ENCODE measurements at places on chromosomes 12 and 14.

DNA sequence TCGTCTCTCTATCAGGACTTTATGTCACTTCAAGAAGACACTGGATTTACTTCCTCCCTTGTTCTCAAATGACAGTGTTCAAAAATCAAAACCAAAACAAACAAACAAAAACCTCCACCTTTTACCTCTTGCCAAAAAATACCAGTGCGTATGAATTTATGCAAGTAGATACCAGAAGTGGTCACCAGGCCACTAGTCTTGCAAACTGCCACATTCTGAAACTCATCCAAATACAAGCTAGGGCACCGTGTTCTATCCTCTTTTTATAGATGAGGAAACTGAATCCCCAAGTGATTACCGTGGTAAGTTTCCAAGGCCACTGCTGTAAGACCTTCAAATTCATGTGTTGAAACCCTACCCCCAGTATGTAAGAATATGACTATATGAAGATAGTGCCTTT is 343.9 kb upstream of the KITLG start:
- no peak overlapping the region for H3K27ac ChIP-seq
- no peaks in the 10 kb centered on the region for H3K27me3 ChIP-seq
- no peak for DNase-seq
- no peak overlapping the region for H3K4me3 ChIP-seq
- peaks cover 4% of the 10 kb centered on the region for H3K4me1 ChIP-seq

- no peaks in the 10 kb centered on the region for H3K36me3 ChIP-seq
- H3K4me1 ChIP-seq, result peaks cover 33% of the 10 kb centered on the region
- peak; percentile 81 for DNase-seq
- H3K4me3 ChIP-seq, result peak overlapping the region; percentile 84
Observed at GRCh38 chr12:69239922-69240630, 707 bp downstream of the CPSF6 start.

GRCh38 chr12:69342421-69342820 is 5.8 kb upstream of the LYZ start:
- peaks cover 64% of the 10 kb centered on the region for H3K4me1 ChIP-seq
- no peak overlapping the region for H3K4me3 ChIP-seq
- H3K27me3 ChIP-seq, result no peaks in the 10 kb centered on the region
- H3K27ac ChIP-seq, result no peak overlapping the region
- no peak for DNase-seq
- H3K36me3 ChIP-seq, result no peaks in the 10 kb centered on the region

GRCh38 chr14:72552236-72552635 is 341.7 kb downstream of the DPF3 start:
- DNase-seq, result no peak
- no peak overlapping the region for H3K27ac ChIP-seq
- H3K4me3 ChIP-seq, result no peak overlapping the region
- no peaks in the 10 kb centered on the region for H3K27me3 ChIP-seq

DNA sequence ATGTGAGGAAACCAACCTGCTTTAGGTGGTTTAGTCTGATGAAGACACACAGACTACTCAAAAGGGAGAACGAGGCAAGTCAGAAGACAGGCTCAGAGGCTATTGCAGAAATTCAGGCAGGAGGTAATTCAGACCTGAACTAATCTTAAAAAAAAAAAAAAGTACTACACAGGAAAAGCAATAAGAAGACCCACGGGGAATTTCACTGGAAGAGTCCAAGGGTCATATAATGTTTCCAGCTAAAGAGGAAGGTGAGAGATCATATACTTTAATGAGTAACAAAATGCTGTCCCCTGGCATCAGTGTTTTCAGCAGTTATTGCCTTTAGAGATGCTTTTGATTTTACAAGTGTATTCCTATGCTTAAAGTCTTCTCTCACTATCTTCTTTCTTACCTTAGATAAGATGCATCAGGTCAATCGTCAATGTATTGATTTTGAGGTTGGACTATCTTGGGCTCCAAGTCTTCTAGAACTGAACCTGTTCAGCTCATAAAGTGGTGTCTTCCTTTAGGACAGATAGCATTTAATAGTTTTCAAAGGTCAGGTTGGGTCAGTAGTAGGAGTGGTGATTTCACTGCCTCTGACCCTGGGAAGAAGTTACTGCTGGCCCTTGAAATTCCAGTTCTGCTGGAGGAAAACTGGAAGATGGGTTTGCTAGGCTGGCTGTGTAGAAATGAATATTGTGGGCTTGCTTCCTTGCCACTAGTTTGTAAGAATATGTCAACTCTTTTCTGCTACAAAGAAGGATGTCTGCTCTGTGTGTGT is 60.0 kb downstream of the FAR2 start:
- no peaks in the 10 kb centered on the region for H3K36me3 ChIP-seq
- H3K4me1 ChIP-seq, result no peaks in the 10 kb centered on the region
- DNase-seq, result no peak
- no peak overlapping the region for H3K27ac ChIP-seq
- no peak overlapping the region for H3K4me3 ChIP-seq

- no peak overlapping the region for H3K27ac ChIP-seq
- H3K36me3 ChIP-seq, result no peaks in the 10 kb centered on the region
- DNase-seq, result no peak
- no peaks in the 10 kb centered on the region for H3K4me1 ChIP-seq
- H3K27me3 ChIP-seq, result no peaks in the 10 kb centered on the region
Observed at GRCh38 chr12:19963972-19964371, 404.4 kb upstream of the PDE3A start.

- H3K27me3 ChIP-seq, result no peaks in the 10 kb centered on the region
- H3K4me3 ChIP-seq, result no peak overlapping the region
- H3K36me3 ChIP-seq, result no peaks in the 10 kb centered on the region
- H3K4me1 ChIP-seq, result no peaks in the 10 kb centered on the region
Observed at GRCh38 chr12:4221258-4221620, 52.3 kb upstream of the CCND2 start.

GRCh38 chr12:24177889-24178288 is 228.4 kb upstream of the SOX5 start:
- H3K4me3 ChIP-seq, result no peak overlapping the region
- no peak overlapping the region for H3K27ac ChIP-seq
- H3K27me3 ChIP-seq, result no peaks in the 10 kb centered on the region

DNA sequence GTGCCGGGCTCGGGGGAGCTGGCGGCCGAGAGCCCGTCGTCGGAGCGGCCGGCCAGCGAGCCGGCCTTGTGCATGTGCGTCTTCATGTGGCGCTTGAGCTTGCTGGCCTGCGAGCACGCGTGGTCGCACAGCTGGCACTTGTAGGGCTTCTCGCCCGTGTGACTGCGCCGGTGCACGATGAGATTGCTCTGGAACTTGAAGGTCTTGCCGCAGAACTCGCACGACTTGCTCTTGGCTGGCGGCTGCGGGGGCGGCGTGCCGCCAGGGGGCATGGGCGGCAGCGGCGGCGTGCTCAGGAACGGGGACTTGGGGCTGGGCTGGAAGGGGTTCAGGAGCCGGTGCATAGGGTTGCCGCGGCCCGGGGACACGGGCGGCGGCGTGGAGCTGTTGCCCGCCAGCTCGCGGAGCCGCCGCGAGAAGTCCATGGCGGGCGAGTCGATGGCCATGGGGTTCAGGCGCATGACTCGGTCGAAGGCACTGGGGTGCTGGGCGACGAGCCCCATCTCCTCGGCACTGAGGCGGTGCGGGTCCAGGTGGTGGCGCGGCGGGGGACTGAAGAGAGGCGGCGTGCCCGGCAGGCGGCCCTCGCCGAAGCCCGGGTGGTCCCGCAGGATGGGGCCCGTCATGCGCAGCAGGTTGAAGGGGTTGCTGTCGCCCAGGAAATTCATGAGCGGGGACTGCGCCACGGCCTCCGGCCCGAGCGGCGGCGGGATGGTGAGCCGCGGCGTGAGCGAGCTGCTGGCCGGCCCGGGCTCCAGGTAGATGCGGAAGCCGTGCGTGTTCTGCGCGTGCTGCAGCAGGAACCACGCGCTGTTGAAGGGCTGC is 96.5 kb downstream of the BCL11B start:
- H3K4me1 ChIP-seq, result no peaks in the 10 kb centered on the region
- H3K4me3 ChIP-seq, result no peak overlapping the region
- H3K36me3 ChIP-seq, result no peaks in the 10 kb centered on the region

DNA sequence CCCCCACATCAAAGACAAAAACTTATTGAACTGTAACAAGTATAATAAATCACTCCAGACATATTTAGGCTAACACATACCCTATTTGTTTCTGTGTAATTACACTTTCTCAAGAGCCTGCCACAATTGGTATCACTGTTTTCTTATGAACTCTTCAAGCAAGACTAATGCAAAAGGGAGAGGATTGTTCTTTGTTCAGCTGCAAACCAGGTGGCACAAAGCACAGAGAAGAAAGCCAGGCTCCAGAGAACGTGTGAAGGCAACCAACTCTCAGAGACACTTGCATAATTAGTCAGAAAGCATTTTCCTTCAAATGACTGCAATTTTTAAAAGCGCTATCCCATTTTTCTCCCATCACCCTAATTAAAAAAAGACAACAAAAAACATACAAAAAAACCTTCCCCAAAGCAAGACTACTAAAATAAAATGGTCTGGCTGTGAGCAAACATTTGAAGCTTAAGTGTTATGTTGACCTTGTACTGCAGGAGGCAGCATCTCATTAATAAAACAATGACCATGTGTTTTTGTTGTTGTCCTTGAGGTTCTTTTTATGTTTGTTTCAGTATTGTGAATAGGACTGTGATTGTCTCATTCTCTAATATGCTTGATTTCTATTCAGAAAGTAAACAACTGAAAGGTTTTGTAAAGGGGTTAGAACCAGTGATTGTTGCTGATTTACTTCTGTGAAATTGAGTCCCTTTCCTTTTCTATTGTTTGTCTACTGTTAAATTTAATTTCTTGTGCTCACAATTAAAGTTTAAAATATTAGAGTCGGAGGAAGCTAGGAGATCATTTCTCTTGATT is 452.7 kb upstream of the PDE3A start:
- H3K27me3 ChIP-seq, result no peaks in the 10 kb centered on the region
- H3K4me1 ChIP-seq, result no peaks in the 10 kb centered on the region
- H3K27ac ChIP-seq, result no peak overlapping the region
- no peak overlapping the region for H3K4me3 ChIP-seq
- DNase-seq, result peak; percentile 67
- H3K36me3 ChIP-seq, result no peaks in the 10 kb centered on the region

DNA sequence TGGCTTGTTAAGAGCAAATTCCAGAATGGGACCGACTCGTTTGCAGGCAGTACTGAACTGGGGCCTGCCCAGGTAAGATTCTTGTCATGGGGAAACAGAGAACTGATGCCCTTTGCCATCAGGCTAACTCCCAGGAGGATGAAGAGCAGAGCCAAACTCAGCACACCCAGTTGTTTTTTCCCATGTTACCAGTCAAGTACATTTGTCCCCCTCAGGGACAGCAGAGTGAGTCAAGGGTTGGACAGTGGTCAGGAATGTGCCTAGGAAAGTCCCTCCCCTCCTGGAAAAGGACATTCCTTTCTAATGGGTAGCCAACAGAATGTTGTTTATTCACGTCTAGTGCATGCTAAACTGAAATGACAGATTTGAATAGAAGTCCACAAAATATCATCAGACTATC is 1.6 kb downstream of the ART4 start:
- no peaks in the 10 kb centered on the region for H3K27me3 ChIP-seq
- H3K4me3 ChIP-seq, result no peak overlapping the region
- peaks cover 26% of the 10 kb centered on the region for H3K4me1 ChIP-seq
- DNase-seq, result no peak

- H3K27ac ChIP-seq, result no peak overlapping the region
- H3K36me3 ChIP-seq, result no peaks in the 10 kb centered on the region
- H3K4me3 ChIP-seq, result no peak overlapping the region
- no peaks in the 10 kb centered on the region for H3K27me3 ChIP-seq
- no peaks in the 10 kb centered on the region for H3K4me1 ChIP-seq
- no peak for DNase-seq
Observed at GRCh38 chr12:8609061-8609570, 3.5 kb downstream of the AICDA start.

- no peak overlapping the region for H3K27ac ChIP-seq
- DNase-seq, result no peak
- peaks cover 5% of the 10 kb centered on the region for H3K4me1 ChIP-seq
- H3K4me3 ChIP-seq, result no peak overlapping the region
Observed at GRCh38 chr12:71605039-71605438, 58.6 kb downstream of the ZFC3H1 start.

- DNase-seq, result no peak
- H3K4me3 ChIP-seq, result no peak overlapping the region
- H3K27me3 ChIP-seq, result no peaks in the 10 kb centered on the region
Observed at GRCh38 chr12:112117685-112118084, 7.7 kb upstream of the TRAFD1 start.

DNA sequence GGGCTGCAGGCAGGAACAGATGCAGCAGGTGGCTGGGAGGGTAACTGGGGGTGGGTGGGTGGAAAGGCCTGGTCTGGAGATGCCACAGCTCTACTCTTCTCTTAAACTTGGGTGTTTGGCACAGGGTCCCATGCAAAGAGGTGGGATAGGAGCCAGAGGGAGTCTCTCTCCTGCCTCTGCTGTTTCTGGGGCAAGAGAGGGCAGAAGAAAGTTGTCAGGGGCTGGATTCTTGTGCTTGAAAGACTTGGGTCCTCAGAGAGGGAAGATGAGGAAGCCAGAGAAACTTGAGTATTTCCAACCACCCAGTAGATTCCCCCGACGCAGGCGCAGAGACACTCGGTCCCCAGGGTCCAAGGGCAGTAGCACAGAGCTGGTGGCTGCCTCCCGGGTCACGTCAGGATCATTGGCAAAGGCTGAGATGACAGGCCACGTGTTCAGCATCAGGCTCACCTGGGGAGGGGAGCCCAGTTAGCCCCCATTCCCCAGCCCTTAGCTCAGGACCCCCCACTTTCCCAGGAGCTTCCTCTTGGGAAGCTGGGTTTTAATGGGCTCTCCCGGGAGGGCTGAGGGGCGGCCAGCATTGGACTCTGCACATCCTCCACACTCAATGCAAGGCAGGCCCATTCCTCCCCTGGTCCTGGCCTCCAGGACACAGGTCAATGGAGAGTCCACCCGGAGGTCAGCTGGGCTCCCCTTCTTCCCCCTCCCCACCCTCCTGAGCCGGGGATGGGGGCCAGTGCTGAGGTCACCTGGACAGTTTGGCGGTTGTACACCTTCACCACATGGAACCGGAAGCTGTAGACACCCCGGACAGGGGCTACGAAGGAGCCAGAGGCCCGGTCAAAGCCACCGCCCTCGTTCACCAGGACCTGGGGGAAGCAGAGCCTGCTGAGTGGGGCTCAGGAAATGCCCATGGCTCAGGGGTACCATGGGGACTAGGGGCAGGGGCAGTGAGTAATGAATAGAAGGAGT is 1.6 kb downstream of the CBLN3 start:
- H3K27me3 ChIP-seq, result no peaks in the 10 kb centered on the region
- no peak overlapping the region for H3K4me3 ChIP-seq
- peaks cover 65% of the 10 kb centered on the region for H3K4me1 ChIP-seq
- no peak for DNase-seq
- peaks cover 16% of the 10 kb centered on the region for H3K36me3 ChIP-seq
- H3K27ac ChIP-seq, result peak overlapping the region; percentile 98

- no peak overlapping the region for H3K27ac ChIP-seq
- no peaks in the 10 kb centered on the region for H3K36me3 ChIP-seq
- no peaks in the 10 kb centered on the region for H3K27me3 ChIP-seq
- no peaks in the 10 kb centered on the region for H3K4me1 ChIP-seq
- no peak overlapping the region for H3K4me3 ChIP-seq
- peak; percentile 58 for DNase-seq
Observed at GRCh38 chr12:94714378-94715114, 64.2 kb upstream of the TMCC3 start.

DNA sequence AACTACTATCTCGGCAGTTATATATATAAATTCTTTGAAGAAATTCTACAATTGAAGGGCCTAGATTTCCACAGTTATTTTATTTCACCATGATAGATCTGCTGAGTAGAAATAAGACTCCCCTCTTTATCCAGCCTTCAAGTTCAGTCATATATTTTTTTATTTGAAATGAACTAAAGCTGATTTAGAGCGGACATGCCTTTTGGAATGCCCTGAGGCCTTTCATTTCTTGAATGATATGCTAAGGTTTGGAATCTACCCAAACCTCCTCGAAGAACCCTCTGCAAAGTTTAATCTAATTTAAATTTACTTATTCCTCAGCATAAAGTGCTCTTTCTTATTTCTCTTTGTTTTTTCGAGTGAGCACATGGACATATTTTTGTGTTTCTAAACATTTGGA is 15.1 kb downstream of the SIX1 start:
- peaks cover 13% of the 10 kb centered on the region for H3K4me1 ChIP-seq
- H3K36me3 ChIP-seq, result no peaks in the 10 kb centered on the region
- no peak for DNase-seq
- no peak overlapping the region for H3K27ac ChIP-seq
- peaks cover 5% of the 10 kb centered on the region for H3K27me3 ChIP-seq
